ENCODE measurements at places on chromosomes 6 and 20. TPM values are rescaled to one million over a fixed set of nuclear protein-coding genes. Genes with fewer than 3 reads are reported as not detected.

Gene DEF6
- total RNA-seq = 6.0 TPM

Gene SAPCD1
- total RNA-seq = 4.4 TPM

Gene ANKEF1
- total RNA-seq = 4.0 TPM

Gene MICB
- total RNA-seq = 13.0 TPM

Gene C20orf202
- total RNA-seq = not detected

Gene GRM4
- not detected for total RNA-seq

Gene CTCFL
- total RNA-seq = 0.07 TPM

Gene TGM3
- total RNA-seq = not detected

Gene C6orf58
- total RNA-seq = not detected

Gene ADGRF4
- 3.4 TPM for total RNA-seq
